Aorta (tissue), 5 donors: ENCODE measurements at places on chromosomes 12 and 14. TPM values are rescaled to one million over a fixed set of nuclear protein-coding genes. Genes with fewer than 3 reads are reported as not detected.

DNA sequence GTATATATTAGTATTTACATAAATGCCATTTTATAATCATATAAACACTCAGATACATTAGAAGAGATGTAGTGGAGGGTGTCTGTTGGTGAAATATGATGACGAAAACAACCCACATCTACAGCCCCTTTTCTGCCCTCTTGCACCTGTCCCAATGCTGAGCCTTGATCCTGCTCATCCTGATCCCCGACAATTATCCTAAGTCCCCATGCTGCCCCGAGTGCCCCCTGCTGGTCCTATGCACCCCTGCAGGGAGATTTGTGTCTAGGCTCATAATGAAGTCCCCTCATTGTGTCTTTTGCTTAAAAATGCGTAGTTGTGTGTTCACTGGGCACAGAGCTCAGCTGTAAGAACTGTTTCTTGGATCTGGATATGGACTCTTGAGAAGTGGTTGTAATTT is 554.5 kb downstream of the TMEM121 start:
- no peak for DNase-seq
- no peak overlapping the region for H3K4me3 ChIP-seq
- no peaks in the 10 kb centered on the region for H3K36me3 ChIP-seq

WASHC3 gene
- polyA plus RNA-seq: 62.0 TPM

DNA sequence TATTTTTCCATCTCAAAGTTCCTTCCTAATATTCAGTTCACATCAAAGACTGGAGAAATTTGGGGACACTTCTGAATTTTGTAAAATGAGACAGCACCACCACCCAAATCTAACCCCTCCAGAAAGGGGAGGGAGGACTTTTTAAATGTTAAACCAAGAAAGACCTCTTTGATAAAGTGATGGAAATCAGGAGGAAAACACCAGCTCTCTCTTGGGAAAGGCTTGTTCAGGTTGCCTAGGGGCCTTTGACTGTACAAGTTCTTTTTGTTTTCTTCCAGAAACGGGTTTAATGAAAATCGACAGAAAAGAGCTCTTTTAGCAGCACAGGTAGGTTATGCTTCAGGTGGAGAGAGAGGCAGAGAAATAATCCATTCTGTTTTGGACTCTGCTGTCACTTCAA is 112.3 kb downstream of the OTOGL start:
- H3K27ac ChIP-seq: no peak overlapping the region
- no peak for DNase-seq
- no peaks in the 10 kb centered on the region for H3K4me1 ChIP-seq
- no peaks in the 10 kb centered on the region for H3K36me3 ChIP-seq
- no peaks in the 10 kb centered on the region for H3K27me3 ChIP-seq

DNA sequence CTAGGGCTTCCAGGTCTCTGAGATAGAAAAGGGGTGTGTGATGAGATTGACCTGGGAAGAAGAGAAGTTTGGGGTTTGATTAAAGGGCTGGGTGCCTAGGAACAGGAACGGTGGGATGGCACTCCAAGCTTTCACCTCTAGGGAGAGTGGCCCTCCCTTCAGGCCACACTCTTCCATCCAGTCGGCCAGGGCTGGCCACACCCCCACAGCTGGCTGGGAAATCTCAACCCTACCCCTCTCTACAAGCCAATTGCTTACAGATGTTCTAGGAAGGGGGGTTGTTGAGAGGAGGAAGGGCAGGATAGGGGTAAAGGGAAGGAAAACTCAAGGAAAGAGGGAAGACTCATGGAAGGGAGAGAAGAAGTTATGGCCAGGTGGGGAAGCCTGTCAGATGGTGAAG is 6.6 kb upstream of the ITGA5 start:
- H3K27me3 ChIP-seq: no peaks in the 10 kb centered on the region
- H3K27ac ChIP-seq: no peak overlapping the region
- H3K36me3 ChIP-seq: no peaks in the 10 kb centered on the region
- no peak for DNase-seq
- no peak overlapping the region for H3K4me3 ChIP-seq

GRCh38 chr12:116672842-116673516 is 64.9 kb downstream of the SPRING1 start:
- no peaks in the 10 kb centered on the region for H3K27me3 ChIP-seq
- no peak overlapping the region for H3K27ac ChIP-seq
- no peak for DNase-seq
- H3K4me3 ChIP-seq: no peak overlapping the region

DNA sequence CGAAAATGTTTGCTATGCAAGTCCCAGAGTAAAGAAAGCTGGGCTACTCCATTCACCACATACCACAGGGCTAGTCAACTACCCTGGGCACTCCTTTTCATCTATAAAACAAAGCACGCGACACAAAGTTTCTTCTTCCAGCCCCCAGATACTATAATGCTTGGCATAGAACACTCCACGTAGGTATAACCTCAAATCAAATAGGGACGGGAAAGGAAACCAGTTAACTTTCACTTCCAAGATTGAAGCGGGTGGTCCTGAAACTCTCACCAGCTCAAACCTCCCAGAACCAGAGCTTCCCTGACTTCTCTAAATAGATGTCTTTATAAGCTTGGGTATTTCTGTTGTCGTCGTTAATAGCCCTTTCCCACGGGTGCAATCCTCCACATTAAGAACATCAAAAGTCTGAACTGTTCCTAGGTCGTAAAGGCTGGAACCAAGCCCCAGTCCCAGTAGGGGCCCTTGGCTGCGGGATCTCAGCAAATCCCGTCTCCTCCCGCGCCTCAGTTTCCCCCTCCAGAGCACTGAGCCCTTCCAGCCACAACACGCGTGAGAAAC is 647 bp downstream of the LGMN start:
- H3K27ac ChIP-seq: no peak overlapping the region
- no peaks in the 10 kb centered on the region for H3K27me3 ChIP-seq
- no peaks in the 10 kb centered on the region for H3K4me1 ChIP-seq
- H3K36me3 ChIP-seq: no peaks in the 10 kb centered on the region

GRCh38 chr12:132429602-132429945 is 60.4 kb upstream of the FBRSL1 start:
- DNase-seq: no peak
- no peak overlapping the region for H3K27ac ChIP-seq
- no peak overlapping the region for H3K4me3 ChIP-seq
- no peaks in the 10 kb centered on the region for H3K27me3 ChIP-seq
- no peaks in the 10 kb centered on the region for H3K36me3 ChIP-seq
- H3K4me1 ChIP-seq: no peaks in the 10 kb centered on the region

KRT78 gene
- polyA plus RNA-seq: 0.10 TPM

DNA sequence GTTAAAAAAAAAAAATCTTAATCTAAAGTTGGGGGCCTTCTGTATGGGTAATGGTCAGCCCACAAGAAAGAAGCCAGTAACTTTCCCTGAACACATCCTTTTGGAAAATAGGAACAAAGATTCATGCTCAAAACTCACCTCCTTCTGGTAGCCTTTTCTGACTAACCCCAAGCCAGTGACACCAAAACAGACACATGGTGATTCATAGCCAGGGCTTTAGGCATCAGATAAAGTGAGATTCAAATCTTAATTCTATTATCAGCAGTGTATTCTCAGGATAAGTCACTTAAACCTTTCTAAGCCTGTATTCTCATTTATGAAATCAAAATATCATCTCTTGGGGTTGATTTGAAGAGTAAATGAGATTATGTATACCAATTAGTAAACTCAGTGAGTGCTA is 4.9 kb downstream of the ATP5MC2 start:
- no peaks in the 10 kb centered on the region for H3K27me3 ChIP-seq
- peaks cover 6% of the 10 kb centered on the region for H3K36me3 ChIP-seq
- H3K4me3 ChIP-seq: no peak overlapping the region
- H3K4me1 ChIP-seq: no peaks in the 10 kb centered on the region

DNA sequence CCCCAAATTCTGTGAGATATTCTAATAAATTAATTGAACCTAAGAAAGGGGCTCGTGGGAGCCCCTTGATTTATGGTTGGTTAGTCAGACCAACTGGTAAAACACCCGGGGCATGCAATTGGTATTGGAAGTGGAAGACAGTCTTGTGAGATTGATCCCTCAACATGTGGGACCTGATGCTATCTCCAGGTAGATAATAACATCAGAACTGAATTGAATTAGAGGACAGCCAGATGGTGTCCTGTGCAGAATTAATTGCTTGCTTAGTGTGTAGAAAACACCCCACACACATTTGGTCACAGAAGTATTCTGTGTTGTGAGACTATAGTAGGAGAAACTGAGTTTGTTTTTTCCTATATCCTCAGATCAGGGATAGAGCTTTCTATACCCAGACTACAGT is 22.0 kb downstream of the PYROXD1 start:
- no peak for DNase-seq
- no peaks in the 10 kb centered on the region for H3K27me3 ChIP-seq
- H3K36me3 ChIP-seq: peaks cover 3% of the 10 kb centered on the region
- H3K4me1 ChIP-seq: no peaks in the 10 kb centered on the region
- H3K4me3 ChIP-seq: no peak overlapping the region

PTCSC3 gene
- polyA plus RNA-seq: not detected

KLRK1 gene
- polyA plus RNA-seq: 1.5 TPM

P2RX2 gene
- polyA plus RNA-seq: not detected

TAS2R31 gene
- not detected for polyA plus RNA-seq
